ENCODE measurements at places on chromosomes 11 and 22. TPM values are rescaled to one million over a fixed set of nuclear protein-coding genes. Genes with fewer than 3 reads are reported as not detected.

The OR51G2 gene
- not detected for total RNA-seq

The PIH1D2 gene
- total RNA-seq = not detected

The CDKN1C gene
- 309 TPM for total RNA-seq

The E2F8 gene
- under 0.01 TPM for total RNA-seq

The ACTN3 gene
- under 0.01 TPM for total RNA-seq

The PGR gene
- 1.9 TPM for total RNA-seq

The RASD2 gene
- under 0.01 TPM for total RNA-seq

The MYEOV gene
- not detected for total RNA-seq

The OR52L1 gene
- not detected for total RNA-seq

The ZBTB16 gene
- 49.4 TPM for total RNA-seq

The P2RY2 gene
- not detected for total RNA-seq

The MUC15 gene
- total RNA-seq = not detected

The MUC5B gene
- not detected for total RNA-seq

The CTSF gene
- 83.0 TPM for total RNA-seq

The MMP3 gene
- not detected for total RNA-seq

The BIRC3 gene
- 0.12 TPM for total RNA-seq

The OR5A1 gene
- not detected for total RNA-seq

The OR51B5 gene
- total RNA-seq = not detected

The TESMIN gene
- total RNA-seq = not detected

The MUC2 gene
- total RNA-seq = not detected

The TMPRSS4 gene
- total RNA-seq = not detected

The CHST1 gene
- 6.3 TPM for total RNA-seq

The USH1C gene
- total RNA-seq = not detected

The GAL3ST1 gene
- 0.12 TPM for total RNA-seq

The KDM4E gene
- total RNA-seq = not detected

The TRIM51 gene
- total RNA-seq = not detected

The MUS81 gene
- total RNA-seq = 25.0 TPM

The LIF gene
- 1.6 TPM for total RNA-seq

The ADAMTS8 gene
- total RNA-seq = 0.12 TPM

The MS4A12 gene
- not detected for total RNA-seq

The ACCS gene
- 17.5 TPM for total RNA-seq

The BARX2 gene
- total RNA-seq = not detected

The IGSF9B gene
- 1.6 TPM for total RNA-seq

The BCO2 gene
- 1.2 TPM for total RNA-seq

The ATL3 gene
- 71.3 TPM for total RNA-seq

The MCHR1 gene
- total RNA-seq = not detected

The AGBL2 gene
- 1.4 TPM for total RNA-seq

The MMP13 gene
- total RNA-seq = not detected

The TENM4 gene
- 9.3 TPM for total RNA-seq

The KRTAP5-8 gene
- total RNA-seq = not detected

The STIP1 gene
- 90.1 TPM for total RNA-seq

The YAP1 gene
- 96.9 TPM for total RNA-seq

The LDHAL6A gene
- total RNA-seq = not detected

The APOC3 gene
- total RNA-seq = not detected

The SLC22A12 gene
- not detected for total RNA-seq

The HINFP gene
- 9.8 TPM for total RNA-seq

The BRSK2 gene
- 0.09 TPM for total RNA-seq

Measured in pericardium fibroblast (primary cell).